ENCODE measurements at places on chromosomes 6 and 20.

DNA sequence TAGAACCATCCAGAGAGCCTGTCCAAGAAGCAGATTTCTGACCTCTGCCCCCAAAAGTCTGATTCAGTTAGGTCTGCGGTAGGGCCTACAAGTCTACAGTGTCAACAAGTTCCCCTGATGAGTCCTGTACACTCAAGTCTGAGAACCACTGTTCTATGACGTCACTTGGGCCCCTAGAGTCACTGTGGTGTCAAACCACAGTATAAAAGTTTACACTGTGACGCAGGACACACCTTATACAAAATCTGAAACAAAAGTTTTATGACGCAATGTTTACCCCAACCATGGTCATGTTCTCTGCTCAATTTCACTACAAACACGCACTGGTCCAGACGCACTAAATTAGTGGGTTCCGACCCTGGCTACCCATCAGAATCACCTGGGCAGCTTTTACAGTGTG is 17.9 kb downstream of the SLA2 start:
- DNase-seq: no peak

GRCh38 chr6:48139818-48140614 is 29.0 kb upstream of the PTCHD4 start:
- no peak for DNase-seq

DNA sequence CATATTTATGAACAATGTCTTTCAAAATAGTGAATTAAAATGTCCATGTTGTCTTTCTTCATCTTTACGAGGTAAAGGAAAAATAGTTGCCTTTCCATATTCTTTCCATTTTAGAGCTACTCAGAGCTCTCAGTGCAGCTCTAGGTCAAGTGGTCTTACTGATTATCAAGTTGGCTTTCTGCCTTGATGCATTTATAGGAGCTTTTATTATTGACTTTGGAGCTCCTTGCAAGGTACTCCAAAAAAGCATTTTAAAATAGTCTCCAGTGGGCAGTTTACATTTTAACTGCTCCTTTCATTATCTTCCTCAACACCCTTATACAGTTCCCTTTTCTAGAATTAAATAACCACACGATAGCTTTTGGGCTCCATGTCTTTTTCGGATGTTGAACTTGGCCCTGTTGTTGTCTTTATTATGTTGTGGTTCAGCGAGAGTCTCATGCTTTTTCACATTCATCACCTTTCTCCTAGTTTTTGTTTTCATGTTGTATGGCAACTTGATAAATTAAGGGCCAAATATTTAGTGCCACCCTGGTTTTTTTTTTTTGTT is 122.9 kb downstream of the CLIC5 start:
- no peak for DNase-seq

DNA sequence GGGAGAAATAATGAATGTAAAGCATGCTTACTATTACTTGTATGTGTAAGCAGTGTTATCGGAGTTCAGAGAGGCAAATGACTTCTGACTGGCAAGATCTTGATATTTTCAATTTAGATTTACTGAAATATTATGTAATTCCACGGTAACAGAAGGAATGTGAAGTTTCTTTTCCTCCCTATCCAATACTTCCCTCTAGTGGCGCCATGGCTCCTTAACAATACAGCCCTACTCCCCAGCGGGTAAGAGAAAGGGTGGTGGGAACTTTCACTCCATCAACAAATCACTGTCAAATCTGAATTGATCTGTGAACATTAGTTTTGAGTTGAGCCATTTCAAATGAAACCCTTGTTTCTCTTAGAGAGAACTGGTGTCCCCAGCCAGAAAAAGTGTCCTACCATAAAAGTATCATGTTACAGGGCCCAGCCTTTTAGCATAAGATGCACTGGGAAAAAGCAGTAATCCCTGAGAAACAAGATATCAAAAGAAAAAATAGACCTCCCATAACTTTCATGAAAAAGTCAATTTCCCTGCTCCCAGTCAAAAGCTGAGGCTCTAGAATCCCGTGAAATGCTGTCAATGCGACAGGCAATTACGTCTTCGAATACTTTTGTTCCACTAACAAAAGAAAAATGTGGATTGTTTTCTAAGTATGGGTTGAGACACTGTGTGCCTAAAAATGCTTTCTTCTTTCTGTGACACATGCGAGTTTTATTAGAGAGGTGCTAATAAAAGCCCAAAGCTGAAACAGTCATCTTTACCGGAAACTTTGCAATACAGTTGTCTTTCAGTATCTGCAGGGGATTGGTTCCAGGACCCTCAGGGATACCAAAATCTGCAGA is 12.9 kb downstream of the COX7A2 start:
- no peak for DNase-seq

DNA sequence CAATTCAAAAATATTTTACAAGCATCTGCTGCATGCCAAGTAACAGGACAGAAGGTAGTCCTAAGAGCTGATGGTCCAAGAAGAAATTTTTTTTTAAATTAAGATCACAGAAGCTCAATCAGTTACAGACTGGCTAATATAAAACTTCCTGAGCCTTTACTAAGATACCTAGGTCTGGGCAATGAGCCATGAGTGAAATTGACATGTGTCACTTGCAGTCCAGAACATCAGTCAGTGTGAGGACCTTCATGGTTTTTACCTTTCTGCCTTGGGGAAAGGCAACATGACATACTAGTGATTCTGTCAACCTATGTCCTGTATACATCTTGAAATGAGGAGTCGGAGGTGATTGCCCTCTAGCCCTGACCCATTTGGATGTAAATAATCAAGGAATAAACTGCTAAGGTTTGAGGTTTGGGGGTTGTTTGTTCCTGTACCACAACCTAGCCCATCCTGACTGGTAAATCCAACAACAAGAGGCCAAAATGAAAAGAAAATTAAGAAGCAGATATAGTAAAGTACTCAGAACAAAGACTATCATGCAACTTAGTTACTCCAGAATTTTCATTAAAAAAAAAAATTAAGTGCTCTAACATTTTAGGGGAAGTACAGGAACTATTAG is 70.0 kb downstream of the CNKSR3 start:
- no peak for DNase-seq

GRCh38 chr20:61203320-61203719 is 48.7 kb upstream of the CDH4 start:
- no peak for DNase-seq

DNA sequence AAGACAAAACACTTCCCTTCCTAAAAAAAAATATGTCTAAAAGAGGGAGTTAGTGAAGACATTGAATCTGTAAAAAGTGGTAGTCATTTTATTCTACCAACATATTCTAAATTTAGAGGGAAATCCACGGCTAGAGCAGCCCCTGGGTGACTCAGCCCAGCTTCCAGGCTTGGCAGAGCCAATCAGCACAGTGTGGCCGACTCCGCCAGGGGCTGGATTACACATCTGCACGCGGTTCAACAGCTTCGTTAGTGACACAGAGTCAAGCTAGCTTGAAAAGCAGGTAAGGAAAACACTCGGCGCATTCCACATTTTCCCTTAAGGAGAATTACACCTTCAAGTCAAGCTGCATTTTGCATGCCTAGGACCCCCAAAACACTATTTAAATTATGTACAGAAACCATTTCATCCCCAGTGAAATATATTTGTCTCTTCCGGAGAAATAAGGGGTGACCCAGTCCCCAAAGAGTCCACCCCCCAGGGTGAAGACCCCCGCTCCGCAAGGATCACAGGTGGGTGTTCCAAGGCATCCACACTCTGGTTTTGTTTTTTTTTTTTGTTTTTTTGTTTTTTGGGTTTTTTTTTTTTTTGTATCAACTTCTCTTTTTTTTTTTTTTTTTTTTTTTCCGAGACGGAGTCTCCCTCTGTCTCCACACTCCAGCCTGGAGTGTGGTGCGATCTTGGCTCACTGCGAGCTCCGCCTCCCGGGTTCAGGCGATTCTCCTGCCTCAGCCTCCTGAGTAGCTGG is 58.4 kb upstream of the ARID1B start:
- peak; percentile 24 for DNase-seq

DNA sequence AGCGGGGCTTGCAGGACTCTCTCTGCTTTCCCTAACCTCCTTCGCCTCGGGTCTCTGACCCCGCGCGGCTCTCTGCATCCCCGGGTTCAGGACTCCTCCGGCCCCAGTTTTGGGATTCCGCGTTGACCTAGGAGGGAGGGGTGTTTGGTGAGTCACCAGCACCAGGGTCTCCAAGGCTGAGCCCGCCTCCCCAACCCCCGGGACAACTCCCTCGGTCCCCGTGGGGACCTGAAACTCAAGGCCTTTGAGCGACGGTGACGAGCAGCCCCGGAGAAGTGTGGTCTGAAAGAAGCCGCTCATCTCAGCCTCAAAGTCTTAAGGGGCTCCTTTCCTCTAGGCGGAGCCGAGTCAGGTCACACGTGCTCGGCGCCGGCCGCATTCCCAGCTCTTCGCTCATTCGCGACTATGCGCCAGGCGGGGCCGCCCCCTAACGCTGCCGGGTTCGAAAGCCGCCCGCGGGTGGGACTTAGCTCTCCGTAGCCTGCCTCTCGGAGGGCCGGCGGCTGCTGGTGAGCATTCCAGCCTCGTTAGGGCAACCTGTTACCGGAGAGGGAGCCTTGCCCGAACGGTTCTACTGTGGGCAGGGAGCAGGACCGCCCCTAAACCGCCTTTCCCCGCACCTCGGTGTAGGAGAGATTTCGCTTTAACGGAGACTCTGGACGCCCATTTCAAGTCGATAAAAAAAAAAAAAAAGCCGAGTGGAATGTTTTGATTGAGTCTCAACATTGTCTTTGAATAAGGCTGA is 3.0 kb upstream of the PRDM13 start:
- no peak for DNase-seq
